ENCODE measurements at places on chromosomes 4 and X.
A peak's percentile ranks its signal among the peaks of the same experiment; 100 is the strongest.

DNA sequence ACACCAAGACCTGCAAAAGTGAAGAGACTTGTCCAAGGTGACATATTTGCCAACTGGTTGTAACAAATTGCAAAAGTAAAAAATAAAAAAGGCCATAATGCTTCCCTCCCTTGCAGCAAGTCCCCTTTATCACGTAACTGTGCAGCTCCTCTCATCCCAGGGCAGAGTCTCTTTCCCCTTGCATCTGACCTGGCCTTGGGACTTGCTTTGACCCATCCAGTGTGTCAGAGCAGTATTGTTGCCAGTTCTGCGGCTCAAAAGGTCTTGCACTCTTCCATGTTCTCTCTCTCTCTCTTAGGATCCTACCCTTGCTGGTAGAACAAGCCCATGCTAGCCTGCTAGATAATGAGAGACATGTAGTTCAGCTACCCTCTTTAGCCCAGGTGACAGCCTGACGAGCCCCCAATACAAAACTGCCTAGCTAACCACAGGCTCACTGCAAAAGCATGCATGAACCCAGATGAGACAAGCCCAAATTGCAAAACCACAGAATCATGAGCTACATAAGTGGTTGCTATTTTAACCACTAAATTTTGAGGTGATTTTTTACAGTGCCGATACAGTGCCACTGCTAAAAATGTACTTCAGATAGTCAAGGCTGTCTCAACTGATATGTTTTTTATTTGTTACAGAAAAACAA lies 289.5 kb upstream of the PPARGC1A start:
- DNase-seq: no peak

DNA sequence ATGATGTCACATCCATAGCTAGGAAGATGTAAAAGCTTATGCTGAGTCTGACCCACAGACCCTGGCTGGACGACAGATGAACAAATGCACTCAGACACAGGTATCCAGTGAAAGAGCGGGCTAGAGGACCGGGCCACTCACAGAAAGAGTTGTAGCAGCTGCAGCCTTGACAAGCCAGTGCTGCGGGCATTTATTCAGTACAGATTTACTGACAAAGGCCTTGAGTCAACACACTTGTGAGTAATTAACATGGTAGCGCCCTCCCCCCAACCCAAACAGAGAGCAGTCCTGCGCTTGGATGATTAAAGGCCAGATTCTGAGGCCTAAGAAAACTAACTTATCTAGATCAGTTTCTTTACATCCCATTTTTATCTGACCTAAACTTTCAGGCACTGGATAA lies 244.6 kb downstream of the SPANXN4 start:
- no peak for DNase-seq

GRCh38 chr4:186587416-186588018 lies 32.1 kb upstream of the MTNR1A start:
- DNase-seq: no peak

DNA sequence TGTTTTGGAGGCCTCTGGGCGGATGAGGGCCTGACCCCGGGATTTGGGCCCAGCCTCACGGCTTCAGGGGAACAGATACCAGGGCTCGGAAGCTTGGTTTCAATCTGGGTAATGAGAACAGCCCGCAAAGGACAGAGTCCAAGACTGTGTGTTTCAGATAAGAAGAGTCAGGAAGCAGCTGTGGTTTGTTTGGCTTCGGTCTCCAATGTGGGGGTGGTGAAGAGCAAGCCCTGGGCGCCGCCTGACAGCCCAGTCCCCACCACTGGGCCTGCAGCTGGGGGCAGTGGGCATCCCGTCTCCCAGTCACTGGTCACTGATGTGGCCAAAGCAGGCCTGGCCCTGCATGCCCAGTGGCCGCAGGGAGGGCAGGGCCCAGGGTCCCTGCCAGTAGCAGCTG lies 9.1 kb downstream of the WFS1 start:
- DNase-seq: no peak

DNA sequence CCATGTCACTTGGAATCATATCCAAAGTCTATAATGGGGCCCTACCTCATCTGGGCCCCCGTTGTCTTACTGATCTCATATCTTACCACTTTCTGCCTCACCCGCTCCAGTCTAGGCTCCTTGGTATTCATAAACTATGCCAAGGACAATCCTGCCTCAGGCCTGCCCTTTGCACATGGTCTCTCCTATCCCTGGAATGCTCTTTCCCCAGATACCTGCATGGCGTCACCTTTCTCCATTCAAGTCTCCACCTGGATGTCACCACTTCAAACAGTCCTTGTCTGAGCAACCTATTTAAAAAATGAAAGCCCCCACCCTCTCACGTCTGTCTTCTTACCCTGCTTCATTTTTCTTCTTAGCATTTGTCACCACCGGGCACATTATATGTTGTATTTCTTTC lies 8.2 kb downstream of the VGLL1 start:
- DNase-seq: no peak

DNA sequence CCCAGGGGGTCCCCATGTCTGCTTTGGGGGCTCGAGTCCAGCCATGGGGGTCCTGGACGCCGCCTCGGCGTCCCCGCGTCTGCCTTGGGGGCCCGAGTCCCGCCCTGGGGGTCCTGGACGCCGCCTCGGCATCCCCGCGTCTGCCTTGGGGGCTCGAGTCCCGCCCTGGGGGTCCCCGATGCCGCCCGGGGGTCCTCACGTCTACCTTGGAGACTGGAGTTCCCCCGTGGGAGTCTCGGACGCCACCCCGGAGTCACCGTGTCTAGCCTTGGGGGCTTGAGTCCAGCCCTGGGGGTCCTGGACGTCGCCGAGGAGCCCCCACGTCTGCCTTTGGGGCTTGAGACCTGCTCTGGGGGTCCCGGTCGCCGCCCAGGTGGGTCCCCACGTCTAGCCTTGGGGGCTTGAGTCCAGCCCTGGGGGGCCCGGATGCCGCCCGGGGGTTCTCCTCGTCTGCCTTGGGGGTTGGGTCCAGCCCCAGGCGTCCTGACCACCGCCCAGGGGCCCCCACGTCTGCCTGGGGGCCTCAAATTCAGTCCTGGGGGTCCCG lies 1.1 kb upstream of the GTPBP6 start:
- no peak for DNase-seq

GRCh38 chr4:113556382-113557134 lies 205.0 kb downstream of the CAMK2D start:
- DNase-seq: no peak

DNA sequence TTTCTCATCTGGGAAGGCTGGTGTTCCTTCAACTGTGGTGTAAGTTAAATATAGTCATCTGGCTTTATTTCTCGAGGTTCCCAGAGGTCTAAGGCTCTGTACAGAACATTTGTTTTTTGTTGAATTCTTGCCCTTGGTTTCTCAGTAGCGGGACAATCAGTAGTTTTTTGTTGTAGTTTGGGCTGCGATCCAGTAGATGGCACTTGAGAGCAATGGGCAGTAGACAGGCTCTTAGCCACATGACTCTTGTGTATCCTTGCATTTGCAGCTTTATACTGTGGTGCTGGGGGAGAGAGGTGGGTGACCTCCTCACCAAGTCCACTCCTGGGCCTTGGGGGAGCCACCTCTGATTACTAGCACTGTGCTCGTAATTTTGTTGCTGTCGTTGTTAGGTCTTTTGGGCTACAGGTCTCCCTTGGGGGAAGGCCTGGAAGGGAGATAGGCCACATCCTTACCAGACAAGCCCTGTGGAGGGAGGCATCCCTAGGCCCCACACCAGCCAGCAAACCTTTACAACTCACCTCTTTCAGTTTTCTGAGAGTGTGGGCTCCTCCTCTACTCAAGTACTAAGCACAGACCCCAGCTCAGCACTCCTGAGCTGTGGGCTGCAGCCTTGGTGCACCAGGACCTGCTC lies 8.1 kb downstream of the ETDB start:
- DNase-seq: no peak

GRCh38 chr4:17367201-17367600 lies 144.7 kb downstream of the QDPR start:
- no peak for DNase-seq

DNA sequence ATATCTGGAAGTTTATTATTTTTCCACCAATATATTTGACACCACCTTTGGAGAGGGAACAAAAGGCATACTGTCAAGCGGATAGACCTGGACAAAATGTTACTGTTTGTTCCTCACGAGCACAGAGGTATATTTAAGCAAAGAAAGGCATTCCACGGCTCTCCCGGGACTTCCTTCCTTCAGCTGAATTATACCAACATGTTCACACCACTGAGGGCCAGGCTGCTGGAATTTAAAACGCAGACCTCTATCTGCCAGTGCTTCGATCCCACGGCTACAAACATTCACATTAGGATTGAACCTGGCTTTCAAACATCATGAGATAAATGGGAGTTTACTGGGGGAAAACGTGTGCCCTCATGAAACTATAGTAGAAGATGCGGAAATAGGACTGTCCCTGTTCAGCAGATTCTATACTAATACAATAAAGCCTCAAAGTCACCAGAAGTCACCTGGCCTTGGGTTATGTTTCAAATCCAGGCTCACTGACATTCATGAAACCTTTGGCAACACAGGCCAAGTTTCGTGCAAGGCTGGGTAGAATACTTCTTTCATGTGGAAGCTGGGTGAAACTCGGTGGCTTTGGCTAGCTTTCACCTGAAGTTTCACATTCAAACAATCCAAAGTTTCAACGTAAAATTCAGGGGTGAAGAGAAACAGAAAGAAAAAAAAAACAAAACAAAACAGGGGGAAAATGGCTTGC lies 39.5 kb downstream of the SORBS2 start:
- DNase-seq: no peak

DNA sequence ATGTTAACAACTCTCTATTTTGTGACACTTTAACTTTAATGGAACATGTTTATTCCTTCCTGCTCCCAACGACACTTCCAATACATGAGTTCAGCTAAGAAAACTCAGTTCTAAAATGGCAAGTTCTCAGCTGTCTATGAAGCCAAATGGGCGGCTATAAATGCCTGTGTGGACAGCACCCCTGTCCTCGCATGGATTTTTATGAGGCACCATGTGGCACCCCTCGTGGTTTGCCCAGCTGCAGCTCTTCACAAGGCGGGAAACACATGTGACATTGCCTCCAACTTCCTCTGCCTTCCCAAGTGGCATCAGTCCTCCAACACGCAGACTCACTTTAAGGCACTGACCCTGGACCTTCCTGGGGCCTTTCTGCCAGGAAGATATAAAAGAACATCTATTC lies 48.0 kb downstream of the SH3RF1 start:
- DNase-seq: no peak

DNA sequence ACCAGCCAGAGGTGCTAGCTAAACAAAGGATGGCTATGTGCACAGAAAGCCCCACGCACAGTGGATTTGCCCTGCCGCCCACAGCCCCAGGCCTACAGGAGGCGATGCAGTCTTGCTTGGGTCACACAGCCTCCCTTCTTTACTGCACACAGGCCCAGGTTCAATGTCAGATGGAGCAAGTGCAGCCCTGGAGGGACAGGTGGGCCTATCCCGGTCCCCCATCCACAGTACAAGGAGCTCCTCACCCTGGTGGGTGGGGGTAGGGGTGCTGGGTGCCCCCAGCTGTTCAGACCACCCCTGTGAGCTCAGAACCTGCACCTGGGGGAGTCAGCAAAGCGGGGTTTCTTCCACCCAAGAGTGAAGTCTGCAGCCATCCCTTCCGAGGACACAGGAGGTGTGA lies 87.8 kb downstream of the WFS1 start:
- DNase-seq: no peak

DNA sequence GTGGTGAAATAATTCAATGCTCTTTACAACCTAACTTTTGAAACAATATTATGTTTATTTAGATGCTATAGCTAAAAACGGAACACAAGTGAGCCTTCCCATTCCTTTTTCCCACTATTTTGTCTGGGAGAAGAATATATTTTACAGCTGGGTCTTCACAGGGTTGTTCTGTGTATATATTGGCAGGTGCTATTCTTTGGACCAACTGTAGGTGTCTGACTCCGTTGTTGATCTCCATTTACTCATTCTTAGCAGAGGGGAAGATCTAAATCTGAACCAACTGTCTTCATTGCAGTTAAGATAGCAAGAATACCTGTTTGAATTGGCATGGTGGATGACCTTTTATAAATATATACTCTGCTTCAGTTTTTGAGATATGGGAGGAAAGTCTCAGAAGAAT lies 257.4 kb downstream of the CFAP299 start:
- no peak for DNase-seq

- DNase-seq: no peak
These were observed 468.9 kb upstream of the CTSO start for GRCh38 chr4:156422576-156422975.

GRCh38 chr4:153276971-153277370 lies 67.5 kb upstream of the MND1 start:
- no peak for DNase-seq

DNA sequence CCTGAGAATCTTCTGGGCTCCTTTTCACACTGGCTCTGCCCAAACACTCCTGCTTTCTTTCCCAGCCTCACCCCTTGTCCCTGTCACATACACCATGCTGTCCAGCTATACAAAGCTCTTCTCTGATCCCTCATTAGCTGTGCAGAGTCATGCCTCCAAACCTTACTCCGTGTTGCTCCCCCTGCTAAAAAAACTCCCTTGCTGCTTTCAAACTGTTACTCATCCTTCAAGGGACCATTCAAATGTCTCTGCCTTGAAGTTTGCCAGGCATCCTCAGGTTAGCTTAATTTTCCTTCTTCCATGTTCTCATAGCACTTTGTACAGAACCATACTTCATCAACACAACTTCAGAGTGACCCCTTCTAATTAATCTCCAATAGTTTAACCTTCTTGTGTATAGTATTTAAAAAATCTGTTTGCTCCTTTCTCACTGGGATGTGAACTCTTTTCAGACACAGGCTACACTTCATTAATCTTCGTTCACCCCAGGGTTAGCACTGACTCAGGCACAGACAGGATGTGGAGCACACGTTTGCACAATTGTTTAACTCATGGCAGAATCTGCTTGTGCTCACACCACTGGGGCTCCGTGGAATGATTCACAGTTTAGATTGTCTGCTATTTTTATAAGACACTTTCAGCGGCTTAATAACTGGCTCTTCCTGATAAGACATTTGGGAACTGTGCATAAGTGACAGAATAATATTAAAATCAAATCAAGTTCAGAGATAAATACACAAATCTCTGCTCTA lies 21.4 kb upstream of the SEL1L3 start:
- no peak for DNase-seq

GRCh38 chrX:22760513-22761057 lies 239.2 kb upstream of the DDX53 start:
- no peak for DNase-seq

DNA sequence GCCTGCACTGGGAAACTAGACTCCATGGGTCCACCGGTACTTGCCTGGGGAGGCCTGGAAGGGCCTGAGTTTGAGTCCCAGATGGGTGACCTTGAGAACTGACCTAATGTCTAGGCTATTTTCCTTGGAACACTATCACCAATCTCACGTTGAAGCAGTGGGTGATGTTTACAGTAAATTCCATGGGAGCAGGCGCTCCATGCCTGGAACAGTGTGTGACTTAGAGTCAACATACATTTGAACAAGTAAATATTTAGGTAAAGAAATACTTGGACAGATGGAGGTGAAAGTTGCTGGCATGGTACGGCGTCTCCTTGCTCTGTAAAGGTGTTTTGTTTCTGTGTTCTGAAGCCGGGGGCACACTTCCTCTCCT lies 47.5 kb downstream of the TBC1D14 start:
- no peak for DNase-seq

- no peak for DNase-seq
These were observed 46.9 kb upstream of the YTHDC1 start for GRCh38 chr4:68396756-68397155.

- peak; percentile 6 for DNase-seq
These were observed 23.5 kb upstream of the THOC2 start for GRCh38 chrX:123756320-123756719.
